ENCODE measurements at places on chromosomes 6 and 20.

DNA sequence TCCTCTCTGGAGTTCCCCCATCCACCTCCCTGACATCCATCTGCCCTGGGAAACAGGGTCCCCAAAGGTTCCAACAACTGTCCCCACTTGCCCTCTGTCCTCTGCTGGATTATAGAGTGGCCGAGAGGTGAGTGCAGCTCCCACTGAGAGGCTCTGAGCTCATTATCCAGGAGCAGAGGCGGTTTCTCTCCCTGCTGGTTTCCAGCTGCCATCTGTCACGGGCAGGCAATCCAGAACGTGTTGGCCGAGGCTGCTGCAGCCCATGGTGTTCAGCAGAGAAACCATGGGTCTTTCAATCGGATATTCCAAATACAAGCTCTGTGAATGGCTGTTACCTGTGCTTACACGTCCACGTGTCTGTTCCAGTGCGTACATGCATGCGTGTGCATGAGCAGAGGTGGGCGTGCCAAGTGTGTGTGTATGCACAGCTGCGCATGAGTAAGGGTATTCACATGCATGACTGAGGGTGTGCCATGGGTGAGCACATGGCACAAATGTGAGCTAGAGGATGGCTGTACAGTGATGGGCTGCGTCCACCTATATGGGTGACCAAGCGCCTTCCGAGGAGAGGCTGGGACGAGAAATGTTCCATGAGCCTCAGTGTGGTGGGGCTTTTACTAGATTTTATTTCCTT is 183.7 kb upstream of the PMEPA1 start:
- DNase-seq: no peak

- no peak for DNase-seq
These were observed 10.3 kb downstream of the ARHGAP18 start for GRCh38 chr6:129699659-129700058.

DNA sequence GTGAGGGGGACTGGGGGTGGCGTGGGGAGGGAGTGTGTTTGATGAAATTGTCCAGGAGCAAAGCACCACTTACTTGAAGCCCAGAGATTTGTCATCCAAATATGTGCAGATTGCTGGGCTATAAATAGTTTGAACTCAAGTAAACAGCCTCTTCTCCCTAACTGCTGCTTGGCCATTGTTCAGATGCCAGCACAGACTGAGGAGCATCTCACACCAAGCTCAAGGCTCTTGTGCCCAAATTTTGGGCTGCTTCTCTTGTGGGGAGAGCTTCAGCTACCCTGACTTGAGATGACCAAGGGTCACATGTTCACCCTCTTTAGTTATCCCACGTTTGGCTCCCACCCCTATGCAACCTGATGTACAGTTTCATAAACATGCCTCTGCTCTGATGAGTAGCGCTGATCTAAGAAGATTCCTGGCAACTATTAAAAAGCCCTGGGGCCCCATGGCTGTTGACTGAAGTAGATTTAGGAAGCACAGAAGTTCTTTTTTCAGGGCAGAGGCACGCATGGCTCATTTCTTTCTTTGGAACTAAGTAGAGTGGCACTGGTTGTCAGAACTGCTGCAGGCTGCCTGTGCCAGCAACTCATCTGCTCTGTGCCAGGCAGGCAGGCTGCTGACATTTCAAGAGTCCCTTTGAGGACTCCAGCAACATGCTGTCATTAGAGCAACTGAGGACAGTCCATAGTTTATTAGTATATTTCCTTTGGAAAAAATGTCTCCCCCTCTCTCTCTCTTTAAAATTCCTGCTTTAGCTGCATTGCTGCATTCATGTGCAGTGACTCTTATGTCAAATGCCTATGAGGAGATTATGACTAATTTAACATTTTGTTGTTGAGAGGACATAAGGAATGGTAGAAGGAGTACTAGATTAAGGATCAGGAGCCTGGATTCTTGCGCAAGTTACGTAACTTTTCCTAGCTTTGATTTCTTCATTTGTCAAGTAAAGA is 9.6 kb upstream of the PKIG start:
- peak; percentile 90 for DNase-seq

- DNase-seq: no peak
These were observed 367.0 kb upstream of the MARCKS start for GRCh38 chr6:113489952-113490746.
